ENCODE measurements at places on chromosomes 16 and 17.

DNA sequence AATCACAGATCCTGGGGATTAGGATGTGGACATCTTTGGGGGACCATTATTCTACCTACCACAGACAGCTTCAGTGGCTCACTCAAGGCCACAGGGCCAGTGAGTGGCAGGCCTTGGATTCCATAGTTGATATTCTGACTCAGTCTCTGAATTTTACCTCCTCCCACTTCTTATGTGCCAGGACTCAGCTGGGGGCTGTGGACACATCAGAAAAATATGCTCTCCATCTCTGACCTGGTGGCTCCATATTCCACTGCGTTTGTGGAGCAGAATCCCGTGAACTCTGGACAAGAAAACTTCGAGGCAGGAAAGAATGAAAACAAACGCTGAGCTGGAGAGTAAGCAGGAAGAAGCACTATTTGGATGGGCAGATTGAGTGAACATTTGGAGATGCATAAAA lies 301.8 kb upstream of the MAF start:
- DNase-seq = no peak

DNA sequence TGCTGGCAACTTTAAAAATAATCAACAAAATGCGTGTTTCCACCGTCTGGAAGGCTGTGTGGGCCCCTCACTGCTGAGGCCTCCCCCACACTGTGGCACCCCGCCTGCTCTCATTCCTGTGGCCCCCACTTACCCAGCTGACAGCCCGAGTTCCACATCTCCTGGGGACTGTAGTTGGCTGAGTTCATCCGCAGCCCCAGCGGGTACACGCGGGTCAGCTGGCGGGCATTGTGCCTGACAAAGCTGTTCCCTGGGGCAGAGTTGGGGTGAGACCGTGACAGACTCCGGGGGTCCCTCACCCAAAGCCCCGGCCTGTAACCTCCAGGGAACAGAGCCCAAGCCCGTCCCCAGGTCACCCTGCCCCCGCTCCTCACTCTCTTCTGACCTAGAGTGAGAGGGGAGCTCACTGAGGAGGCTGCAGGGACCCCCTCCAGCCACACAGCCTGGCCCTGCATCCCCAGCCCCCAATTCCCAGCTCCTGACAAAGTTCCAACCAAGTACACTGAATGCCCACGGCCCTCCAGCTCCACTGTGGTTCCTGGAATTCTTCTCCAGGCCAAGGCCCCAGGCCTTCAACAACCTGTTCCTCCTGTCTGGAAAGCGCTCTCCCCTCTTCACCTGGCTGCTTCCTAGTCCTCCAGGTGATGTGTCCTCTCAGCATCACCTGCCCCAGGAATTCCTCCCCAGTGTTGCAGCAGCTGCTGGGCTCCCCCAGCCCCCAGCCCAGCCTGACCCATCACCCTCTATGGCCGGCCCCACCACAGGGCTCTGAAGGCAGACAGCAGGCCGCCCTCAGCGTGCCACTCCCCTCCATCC lies 18.0 kb downstream of the PLCD3 start:
- DNase-seq = no peak

GRCh38 chr17:71114911-71115668 lies 945.8 kb downstream of the KCNJ2 start:
- DNase-seq = no peak

- no peak for DNase-seq
Measured at GRCh38 chr17:2500446-2500845, 11.2 kb downstream of the METTL16 start.

DNA sequence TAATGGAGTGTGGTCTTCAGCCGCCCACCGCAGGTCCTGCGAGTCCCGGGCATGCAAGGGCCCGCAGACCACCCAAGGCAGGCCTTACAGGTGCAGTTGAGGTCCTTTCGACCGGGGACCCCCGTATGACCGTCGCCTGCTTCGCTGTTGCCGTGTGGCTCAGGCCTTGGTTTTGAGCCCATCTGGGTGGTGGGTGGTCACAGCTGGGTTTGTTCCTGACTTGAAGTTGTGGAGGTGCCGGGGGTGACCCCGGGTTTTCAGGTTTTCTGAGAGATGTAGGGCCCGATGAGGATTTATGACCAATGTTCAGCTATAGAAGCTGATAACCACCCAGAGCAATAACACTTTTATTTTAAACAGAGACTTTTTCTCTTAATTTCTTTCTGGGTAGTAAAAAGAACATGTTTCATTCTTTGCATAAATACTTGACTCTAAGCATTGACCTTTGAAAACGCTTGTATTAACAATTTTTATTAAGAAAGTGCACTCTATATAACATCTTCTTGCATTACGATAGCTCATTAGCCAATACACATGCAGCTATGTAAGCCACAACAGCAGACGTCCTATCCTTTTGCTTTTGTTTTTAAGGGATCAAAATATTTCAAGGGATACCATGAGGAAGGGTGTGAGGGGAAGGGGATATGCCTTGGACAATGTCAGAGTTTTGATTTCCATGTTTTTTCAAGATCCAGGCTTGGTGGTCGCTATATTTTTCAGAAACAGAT lies 1.9 kb downstream of the FOXL1 start:
- no peak for DNase-seq

DNA sequence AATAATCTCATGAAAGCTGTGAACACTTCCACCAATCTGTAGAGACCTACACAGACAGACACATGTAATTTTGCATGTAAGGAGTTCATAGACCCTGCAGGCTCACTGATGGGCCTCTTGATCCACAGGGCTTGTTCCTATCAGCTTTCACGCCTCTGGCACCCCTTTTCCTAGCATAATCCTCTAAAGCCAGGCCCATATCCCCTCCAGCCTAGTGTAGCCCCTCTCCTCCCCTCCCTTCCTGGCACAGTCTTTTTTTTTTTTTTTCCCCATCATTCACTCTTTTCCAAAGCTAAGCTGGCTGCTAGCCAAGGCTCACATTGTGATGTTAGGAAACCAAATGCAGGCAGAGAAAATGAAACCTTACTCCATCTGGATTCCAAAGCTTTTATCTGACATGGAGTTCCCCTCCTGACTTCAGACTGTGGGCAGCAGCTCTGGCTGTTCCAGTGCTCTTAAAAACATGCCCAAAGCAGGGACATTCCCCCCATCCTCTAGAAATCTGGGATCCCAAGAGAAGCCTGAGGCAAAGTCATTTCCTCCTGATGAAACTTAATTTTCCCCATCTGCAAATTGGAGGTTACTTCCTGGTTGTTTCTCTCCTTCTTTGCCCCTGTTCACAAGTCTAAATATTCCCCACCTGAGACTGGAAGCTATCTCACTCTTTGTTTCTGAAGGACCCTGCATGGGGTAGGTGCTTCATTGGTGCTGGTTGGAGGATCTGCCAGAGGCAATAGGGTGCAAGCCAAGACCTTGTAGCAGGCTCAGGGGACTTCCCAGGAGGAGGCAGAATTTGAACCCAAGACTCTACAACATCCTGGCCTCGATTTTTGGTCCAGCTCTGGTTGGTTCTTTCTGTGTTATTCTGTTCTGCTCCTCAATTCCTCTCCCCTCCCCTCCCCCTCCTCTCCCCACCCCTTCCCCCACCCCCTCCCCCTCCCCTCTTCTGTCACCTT lies 9.9 kb upstream of the CCL5 start:
- peak; percentile 71 for DNase-seq

GRCh38 chr16:29806641-29807425 lies 504 bp downstream of the MAZ start:
- peak; percentile 40 for DNase-seq

DNA sequence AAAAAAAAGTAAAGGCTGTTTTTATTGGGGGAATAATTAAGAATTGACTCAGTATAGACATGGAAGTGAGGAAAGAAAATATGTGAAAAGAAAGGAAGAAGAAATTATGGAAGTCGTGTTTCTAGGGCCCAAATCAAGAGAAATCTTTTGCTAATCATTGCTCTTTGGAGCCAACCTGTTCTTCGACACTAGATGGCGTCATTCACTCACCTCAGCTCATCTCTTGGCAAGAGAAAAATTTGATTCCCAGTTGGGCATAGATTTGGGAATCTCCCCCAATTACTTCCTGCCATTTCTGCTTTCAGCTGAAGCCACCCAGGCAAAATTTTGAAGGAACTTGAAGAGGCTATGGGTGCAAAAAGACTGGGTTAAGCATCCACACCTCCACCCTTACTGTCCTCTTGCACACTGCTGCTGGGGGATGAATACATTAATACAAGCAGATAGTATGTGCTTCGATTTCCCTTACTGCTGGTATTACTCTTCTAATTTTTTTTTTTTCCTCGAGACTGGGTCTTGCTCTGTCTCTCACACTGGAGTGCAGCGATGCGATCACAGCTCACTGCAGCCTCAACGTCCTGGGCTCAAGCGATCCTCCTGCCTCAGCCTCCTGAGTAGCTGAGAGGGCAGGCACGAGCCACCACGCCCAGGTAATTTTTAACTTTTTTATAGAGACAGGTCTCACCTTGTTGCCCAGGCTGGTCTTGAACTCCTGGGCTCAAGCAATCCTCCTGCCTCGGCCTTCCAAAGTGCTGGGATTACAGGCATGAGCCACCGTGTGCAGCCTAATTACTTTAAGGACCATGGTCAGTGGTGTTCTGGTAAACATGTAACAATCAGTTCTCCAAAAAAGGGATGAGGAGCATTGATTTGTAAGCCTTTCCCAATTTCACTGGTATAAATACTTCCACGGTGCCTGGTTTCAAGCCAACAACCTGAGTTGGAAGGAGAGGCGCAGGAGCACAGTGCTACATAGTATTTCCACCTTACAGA lies 13.5 kb downstream of the PSMD7 start:
- peak; percentile 45 for DNase-seq

DNA sequence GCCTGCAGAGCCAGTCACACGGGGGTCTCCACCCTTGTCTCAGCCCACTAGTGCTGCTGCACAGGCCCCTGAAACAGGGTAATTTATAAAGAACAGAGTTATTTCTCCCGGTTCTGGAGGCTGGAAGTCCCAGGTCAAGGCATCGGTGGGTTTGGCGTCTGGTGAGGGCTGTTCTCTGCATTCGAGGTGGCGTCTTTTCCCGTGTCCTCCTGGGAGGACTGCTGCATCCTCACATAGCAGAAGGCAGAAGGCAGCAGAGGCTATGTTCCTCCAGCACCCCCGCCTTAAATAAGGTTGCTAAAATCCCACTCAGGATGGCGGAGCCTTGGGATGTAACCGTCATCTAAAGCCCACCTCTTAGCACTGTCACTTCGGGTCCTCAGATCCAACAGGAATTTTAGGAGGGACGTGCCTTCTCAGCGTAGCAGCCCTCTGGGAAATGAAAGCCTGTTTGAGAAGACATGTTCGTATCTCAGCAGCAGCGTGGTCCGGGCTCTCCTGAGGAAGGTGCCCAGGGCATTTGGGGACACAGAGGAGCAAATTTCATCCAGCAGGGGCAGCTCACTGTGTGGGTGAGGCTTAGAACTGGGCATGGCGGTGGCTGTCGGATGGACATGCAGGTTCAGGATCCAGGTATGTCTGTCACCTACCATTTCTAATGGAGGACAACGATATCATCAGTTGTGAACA lies 221.6 kb upstream of the CHMP6 start:
- no peak for DNase-seq

DNA sequence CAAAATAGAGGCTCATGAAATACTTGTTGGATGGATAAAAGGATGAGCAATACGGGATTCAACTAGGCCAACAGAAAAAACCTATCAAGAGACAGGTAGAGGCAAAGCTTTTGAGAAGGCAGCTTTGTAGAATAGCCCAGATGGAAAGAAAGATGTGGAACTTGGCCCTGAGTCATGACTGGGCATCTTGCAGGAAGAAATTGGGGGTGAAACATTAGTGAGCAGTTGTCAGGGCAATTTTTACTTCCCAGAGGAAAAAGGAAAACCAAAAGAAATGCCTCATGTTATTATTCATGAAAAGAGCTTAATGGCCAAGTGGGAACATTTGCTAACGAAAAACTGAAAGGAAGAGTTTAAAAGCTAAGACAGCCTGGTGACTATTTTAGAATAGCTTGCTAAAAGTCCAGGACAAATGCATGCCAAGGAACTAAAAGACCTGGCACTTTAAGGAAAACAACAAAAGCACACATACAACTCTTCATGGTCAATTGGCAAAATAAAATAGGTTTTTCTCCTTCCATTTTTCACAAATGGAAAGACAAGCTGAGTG lies 180.1 kb downstream of the HS3ST3A1 start:
- DNase-seq = peak; percentile 33

DNA sequence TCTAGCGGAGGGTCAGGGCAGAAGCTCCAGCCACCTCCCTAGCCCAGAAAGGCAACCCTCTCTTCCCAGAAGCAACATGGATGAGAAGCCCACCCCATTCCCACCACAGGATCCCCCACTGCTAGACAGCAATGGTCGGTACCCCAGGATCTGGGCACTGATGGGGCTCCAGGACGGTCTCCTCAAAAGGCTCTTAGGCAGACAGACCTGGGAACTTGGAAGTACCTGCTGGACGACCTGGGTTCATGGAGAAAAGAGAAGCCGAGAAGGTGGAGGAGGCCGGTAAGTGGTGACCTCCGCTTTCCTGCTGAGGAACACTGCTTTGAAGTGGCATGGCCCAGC lies 96.6 kb downstream of the TBC1D16 start:
- no peak for DNase-seq

- DNase-seq = no peak
Measured at GRCh38 chr17:81616877-81617276, 20.0 kb downstream of the NPLOC4 start.

- DNase-seq = peak; percentile 38
Measured at GRCh38 chr16:87363771-87364455, 19.7 kb downstream of the FBXO31 start.

GRCh38 chr16:11360641-11361373 lies 15.5 kb downstream of the RMI2 start:
- DNase-seq = no peak

DNA sequence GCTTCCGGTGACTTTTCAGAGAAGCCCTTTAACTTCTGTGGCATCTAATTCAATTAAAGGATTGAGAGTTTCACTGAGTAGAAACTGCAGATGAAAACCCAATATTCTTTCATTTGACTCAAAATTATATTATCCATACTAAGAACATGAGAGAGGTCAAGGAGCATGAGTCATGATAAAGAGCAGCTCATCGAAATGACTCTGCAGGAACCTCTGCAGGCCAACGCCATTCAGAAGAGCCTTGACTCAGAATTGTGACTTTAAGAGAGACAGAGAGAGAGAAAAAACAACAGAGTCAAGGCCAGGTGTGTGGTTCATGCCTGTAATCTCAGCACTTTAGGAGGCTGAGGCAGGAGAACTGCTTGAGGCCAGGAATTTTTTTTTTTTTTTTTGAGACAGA lies 417.2 kb upstream of the XYLT1 start:
- no peak for DNase-seq

DNA sequence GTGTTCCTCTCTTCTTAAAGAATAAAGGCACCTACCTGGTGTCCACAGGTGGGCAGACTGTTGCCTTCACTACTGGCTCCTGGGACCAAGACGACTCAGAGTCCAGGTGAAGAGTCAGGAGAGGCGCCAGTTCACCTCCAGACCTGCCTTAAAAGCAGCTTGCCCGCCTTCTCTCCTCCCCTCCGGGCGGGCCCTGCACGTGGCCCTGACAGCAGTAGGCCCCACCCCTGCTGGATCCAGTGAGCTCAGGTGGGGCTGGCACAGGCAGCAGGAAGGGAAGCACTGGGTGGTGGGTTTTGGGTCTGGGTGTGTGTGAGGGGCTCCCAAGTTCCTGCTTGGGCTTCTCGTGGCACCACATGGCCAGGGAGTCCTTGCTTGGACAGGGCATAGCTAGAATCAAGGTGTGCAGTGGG lies at the start of gene TNS4:
Gene TNS4, minus strand, starts transcription at position 125 of the 413 bp plus-strand sequence. CDS start 5,198 bp downstream, outside the sequence.
- DNase-seq = no peak

- peak; percentile 86 for DNase-seq
Measured at GRCh38 chr16:4790871-4791270, 2.7 kb upstream of the SEPTIN12 start.
